ENCODE measurements at places on chromosomes 13 and 19.
A peak's percentile ranks its signal among the peaks of the same experiment; 100 is the strongest.

- DNase-seq: no peak
Measured at GRCh38 chr13:110118106-110118505, 188.9 kb downstream of the COL4A1 start.

DNA sequence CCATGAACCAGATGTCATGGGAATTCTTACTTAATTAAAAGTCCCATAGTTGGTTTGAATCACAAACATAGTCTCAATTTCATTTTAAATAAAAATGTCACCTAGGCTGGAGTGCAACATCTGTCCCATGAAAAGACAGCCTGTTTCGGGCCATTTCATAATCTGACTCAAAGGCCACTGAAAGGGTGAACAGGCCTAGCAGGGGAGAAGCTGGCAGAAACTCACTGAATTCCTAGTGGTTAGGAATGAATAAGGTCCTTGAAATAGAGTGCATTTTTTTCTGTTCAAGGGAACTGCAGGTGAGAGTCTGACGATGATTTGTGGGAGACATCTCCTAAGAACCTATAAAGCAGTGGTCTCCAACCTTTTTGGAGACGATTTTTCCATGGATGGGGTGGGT lies 44.0 kb upstream of the PCCA start:
- DNase-seq: no peak

DNA sequence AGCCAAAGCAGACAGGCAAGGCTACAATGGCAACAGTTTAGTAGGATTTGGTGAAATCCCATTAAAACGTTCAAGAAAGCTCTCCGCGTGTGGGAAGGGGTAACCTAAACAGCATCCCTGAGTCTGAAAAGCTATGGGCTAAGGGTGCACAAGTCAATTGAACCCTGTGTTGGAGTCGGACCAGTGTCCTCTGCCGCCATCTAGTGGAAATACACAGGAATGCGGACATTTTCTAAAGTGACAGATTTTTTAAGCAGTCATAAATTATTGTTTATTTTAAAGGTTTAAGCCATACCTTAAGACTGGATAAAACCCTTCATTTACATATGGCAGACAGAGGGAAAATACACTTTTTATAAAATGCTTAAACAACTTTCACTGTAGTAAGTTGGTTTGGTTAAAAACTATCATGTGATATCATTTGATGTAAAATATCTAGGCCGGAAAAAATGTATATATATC lies 26.5 kb upstream of the LSM14A start:
- peak; percentile 6 for DNase-seq

GRCh38 chr13:99548448-99548847 lies 47.2 kb downstream of the TM9SF2 start:
- no peak for DNase-seq

DNA sequence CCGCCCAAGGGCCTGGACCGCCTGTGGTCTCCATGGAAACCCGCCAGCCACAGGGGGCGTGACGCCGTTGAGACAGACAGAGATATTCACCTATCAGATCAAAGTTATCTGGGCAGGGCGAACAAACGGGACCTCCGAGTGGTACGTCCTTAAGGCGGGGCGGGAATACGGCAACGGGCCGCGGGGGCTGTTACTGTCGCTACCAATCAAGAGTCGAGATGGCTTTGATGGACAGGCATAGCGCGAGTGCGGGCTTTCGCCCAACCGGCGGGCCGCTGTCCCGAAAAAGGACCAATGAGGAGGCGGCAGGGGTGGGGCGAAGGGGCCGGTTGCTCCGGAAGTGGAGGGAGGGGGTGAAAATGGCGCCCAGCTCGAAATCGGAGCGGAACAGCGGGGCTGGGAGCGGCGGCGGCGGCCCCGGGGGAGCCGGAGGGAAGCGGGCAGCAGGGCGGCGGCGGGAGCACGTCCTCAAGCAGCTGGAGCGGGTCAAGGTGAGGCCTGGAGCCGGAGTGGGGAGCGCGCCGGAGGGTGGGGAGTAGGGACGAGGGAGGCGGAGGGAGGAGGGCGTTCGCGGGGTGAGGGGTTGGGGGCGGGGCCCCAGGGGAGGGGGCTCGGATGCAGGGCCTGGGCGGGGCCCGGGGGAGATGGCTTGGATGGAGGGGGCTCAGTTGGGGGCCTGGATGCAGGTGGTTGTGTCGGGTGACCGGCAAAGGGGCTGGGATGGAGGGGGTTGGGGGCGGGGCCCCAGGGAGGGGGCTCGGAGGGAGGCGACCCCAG lies at the start of gene DCAF15:
DCAF15 (plus strand) TSS at position 356 of the 777 bp plus-strand sequence; CDS start at position 360, 4 bp downstream.
- DNase-seq: peak; percentile 95

GRCh38 chr13:80685942-80686341 lies 345.0 kb upstream of the SPRY2 start:
- DNase-seq: no peak

DNA sequence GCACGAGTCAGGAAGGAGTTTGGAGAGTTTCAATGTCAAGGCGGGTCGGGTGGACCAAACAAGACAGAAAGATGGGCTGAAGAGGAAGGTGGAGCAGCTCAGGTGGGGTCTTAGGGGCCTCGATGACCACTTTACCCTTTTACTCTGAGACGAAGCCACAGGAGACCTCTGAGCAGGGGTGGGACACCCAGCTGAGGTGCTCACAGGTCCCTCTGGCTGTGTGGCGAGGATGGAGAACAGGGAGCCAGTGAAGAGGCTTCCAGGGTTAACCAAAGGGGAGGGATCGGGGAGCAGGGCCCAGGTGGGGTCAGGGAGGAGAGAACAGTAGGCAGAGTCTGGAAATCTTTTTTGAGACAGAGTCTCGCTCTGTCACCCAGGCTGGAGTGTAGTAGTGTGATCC lies 2.0 kb upstream of the CCER2 start:
- DNase-seq: no peak

DNA sequence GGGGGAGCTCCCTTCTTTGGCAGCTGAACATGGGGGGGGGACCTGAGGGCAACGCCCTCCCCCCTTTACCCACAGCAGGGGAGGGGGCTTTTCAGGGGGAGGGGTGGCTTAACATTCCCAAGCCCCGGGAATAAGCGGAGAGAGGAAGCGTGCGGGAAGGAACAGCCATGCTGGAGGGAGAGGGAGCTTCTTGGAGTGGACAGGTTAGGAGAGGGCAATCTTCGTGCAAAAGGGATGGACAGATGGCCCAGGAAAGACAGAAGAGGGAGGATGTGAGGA lies 10.8 kb downstream of the C19orf81 start:
- no peak for DNase-seq

GRCh38 chr19:46378268-46378667 lies 31.4 kb downstream of the PPP5C start:
- DNase-seq: no peak

GRCh38 chr13:44565881-44566280 lies 10.2 kb downstream of the TSC22D1 start:
- no peak for DNase-seq

DNA sequence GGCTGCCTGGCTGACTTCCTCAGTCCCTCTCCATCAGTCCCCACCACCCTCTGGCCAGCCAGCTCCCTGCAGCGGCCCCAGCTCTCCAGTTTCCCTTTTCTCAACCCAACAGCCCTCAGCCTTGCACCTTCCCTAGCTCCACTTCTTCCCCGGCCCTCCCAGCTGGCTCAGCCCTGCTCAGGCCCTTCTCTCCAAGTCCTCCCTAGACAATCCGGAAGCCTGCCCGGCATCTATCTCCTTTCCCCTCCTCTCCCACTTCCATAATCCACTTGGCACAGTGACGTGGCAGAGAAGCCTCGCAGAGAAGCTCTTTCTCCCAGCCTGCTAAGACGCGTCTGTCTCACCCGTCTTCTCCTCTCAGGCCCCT lies 1.1 kb downstream of the UBXN6 start:
- DNase-seq: no peak

DNA sequence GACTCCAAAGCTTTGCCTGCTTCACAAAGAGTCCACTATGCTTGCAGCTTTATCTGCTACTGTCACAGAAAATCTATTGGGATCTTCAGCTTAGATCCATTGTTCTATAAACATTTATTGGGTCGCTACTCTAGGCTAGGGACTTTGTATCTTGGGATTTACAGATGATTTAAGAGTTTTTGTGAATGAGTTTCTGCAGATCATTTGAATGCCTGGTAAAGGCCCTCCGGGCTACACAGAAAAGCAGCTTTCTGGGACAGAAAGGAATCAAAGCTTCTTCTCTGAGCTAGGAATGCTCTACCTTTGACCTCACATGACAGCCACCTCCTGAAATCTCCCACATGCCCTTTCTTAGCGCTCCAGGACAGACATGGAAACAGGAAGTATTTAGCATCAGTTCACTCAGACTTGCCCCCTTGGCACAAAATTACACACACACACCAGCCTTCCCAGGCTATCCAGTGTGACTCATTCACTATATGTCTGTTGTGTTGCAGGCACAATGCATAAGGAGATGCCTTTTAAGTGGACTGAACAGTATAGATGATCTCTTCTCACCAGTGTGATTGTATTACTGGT lies 492.4 kb downstream of the DACH1 start:
- DNase-seq: no peak

DNA sequence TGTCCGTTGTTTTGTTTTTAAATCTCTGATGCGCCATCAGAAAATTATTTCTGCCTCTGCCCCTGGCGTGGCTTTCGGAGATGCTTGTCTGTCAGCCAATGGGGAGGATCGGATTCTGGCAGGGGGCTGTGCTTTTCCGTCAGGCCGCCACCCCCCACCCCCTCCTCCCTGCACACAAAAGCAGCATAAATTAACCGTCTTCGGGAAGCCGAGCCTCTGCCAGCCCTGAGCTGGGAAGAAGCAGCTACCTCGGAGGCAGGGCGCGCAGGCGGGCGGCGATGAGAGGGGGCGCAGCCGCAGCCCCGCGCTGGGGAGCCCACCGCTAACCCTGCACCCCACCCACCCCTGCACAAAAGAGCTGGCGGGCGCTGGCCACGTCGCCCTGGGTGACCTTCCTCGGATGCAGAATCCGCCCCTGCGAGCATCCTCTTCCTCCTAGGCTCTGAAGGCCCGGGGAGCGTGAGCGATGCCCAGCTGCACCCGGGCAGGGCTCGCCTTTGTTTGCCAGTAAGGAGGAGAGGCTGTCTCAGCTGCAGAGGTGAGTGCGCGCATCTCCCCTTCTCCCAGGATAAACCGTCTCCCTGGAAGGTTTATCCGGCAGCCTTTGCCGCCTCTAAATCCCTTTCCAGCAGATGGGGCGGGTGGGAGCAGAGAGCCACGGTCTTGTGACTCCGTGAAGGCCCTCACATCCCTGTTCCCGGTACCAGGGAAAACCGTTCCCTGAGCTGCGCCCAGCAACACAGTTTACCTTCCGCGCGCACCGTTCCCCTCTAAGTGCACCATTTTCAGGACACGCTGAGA lies at the start of gene ATCAY:
ATCAY (plus strand) TSS at position 215 of the 801 bp plus-strand sequence. CDS start 5,083 bp downstream, outside the sequence.
- DNase-seq: peak; percentile 24

DNA sequence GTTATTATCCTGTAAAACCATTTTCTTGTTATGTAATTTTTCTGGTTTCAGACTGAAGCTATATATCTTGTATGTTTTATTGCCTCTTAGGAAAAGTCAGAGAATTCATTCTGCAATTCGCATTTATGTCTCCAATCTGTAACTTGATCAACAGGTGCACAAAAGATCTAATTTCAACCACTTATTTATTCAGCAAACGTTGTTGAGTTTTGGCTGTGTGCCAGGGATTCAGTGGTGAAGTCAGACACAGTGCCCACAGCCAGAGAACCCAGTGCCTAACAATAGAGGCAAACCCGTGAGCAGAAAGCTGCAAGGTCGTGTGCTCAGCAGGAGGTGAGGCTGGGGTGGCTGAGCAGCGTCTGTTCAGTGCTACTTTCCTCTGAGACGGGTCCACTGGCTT lies 119.5 kb upstream of the MCF2L start:
- DNase-seq: no peak

DNA sequence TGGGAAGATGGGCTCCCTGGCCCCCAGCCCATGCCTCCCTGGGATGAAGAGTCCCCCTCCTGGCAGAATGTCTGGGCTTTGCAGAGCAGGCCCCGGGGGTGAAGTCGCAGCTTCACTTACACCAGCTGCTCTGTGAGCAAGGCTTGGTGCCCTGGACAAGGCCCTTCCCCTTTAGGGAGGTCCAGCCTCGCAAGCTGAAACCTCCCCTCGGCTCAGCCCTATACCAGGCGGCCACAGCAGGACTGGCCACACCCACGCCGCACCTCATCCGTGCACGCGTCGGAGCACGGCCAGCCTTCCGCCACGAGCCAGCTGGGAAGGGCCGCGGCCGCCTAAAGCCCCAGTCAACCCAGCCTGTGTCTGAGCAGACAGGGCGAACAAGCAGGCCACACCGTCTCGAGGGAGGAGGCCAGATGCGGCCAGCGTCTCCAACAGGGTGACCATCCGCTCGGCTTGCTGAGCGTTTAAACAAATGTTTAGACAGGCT lies 83.2 kb upstream of the MCF2L start:
- no peak for DNase-seq

DNA sequence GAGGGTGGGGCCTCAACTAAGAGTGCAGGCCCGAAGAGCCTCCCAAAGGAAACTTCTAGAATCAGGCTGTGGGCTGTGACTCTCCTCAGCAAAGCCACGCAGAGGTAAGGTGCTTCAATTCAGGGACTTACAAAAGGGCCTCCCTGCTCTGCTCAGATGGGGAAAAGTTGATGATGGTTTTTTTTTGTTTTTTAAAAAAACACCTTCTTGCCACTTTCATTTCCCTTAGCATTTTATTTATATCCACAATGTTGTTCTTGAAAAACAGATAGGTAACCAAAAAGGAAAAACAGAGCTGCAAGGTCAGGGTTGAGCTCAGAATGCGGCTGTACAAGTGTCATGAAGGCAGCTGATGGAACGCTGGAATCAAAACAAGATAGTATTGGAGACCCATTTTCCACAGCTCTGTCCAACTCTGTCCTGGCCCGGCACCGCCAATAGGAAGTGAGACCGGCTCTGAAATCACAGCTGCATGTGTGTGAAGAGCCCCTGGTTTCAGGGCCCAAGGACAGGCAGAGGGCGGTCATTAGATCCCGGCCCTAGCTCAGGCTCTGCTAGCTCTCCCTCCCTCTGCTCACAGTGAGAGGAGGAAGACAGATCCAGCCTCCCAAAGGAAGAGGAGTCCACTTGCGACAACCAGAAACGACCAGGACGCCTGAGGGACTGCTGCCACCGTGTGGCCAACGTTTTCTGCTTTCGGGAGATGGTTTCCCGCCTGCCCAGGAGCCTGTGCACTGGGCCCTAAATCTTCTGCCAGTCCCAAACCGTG lies 58.3 kb downstream of the KLF2 start:
- peak; percentile 61 for DNase-seq

DNA sequence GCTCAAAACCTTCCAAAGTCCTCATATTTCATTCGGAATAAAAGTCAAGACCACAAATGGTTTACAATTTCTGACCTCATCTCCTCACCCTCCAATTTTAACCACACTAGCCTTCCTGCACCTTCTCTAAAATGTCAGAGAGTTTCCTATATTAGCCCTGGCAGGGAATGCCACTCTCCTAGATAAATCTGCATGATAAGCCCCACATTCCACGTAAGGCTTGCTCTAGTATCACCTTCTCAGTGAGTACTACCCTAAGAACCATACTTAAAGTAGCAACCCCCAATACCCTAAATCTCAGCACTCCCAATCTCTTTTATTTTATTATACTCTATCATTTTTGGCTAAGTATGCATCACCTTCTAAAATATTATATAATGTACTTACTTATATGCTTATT lies 100.5 kb upstream of the SLITRK5 start:
- DNase-seq: no peak

Measured in hypothalamus (tissue), 51 donors.